AG08396 (cell line): ENCODE measurements at places on chromosomes 5 and 9.
A peak's percentile ranks its signal among the peaks of the same experiment; 100 is the strongest.

GRCh38 chr5:68046445-68046844, 169.1 kb upstream of the PIK3R1 start:
- DNase-seq, result peak; percentile 80

DNA sequence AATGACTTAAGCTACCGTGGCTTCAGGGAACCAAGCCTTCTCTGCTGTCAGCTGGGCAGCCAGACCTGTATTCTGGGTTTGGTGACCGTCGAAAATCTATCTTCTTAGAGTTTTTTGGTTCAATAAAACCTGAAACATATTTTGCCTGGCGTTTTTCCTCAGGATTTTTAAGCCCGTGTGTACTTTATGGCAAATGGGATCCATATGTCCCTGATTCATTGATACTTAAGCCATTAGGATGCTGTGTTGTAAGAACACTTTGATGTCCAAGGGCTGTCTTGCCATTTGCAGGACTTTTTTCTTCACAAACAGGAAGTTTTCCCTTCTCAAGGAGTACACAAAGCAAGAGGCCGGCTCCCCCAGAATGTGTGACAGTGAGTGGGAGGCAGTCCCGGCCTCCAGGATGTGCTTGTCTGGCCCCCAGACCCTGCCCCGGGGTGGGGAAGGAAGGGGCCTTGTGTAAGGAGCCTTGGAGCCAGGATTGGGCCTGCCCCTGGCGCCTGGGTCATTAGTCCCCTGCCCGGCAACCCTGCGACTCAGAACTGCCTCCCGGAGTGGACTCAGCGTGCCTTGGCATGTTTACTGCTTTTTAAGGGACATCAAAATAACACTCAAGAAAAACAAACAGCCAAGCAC, 83.4 kb upstream of the SMIM23 start:
- DNase-seq, result no peak

DNA sequence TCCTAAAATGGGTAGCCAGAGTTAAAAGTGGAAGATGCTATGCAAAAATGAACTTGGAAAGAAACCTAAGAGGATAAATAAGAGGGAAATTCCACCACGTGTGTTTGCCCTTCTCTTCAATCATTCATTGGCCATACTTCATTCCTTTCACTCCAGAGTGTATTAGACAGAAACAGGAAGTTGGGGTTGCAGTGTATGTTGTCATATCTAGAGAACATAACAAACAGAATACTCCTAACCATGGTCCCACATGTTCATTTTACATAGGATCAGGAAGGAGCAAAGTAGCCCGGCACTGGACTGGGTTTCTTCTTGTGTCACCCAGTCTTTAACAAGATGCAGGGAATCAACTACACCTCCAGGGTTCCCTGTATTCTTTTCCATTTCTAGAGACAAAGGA, 7.6 kb upstream of the GPBP1 start:
- DNase-seq, result no peak

- DNase-seq, result peak; percentile 61
Observed at GRCh38 chr9:12923468-12924009, 148.7 kb downstream of the LURAP1L start.

GRCh38 chr5:125634216-125634835, 788.9 kb upstream of the GRAMD2B start:
- DNase-seq, result no peak

DNA sequence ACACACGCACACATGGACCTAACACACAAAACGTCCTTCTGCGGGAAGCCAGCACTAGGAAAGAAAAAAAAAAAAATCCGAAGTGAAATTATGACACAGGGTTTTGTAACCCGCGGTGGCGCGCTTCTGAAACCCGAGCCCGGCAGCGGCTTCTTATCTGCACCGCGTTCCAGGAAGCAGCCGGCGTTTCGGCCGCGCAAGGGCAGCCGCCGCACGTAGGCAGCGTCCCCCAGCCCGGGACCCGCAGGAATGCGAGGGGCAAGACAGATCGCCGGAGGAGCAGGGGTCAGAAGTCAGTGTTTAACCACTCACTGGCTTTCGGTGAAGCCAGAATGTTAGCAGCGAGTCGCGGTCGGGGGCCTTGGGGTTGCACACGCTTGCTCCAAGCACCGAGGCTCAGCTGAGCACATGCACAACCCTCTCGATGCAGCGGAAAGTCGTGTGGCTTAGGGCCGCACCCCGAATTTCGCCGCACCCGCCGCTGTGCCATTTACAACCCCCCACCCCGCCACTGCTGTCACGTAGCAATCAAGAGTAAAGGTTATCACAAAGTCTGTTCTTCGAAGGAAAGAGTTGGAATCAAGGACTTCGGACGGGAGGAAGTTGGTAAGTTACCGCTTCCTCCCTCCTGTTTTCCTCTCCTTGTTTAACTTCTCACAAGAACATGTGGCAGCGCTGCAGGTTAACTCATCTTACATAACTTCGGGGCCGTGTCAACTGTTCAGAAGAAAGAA, 167.9 kb downstream of the AUH start:
- peak; percentile 84 for DNase-seq

GRCh38 chr5:123626051-123626450, 114.1 kb downstream of the CSNK1G3 start:
- no peak for DNase-seq

- no peak for DNase-seq
Observed at GRCh38 chr5:91235271-91235694, 147.8 kb downstream of the ARRDC3 start.

- DNase-seq, result peak; percentile 64
Observed at GRCh38 chr9:125747765-125748445, 732 bp downstream of the PBX3 start.

GRCh38 chr9:16082796-16083195, 530.0 kb downstream of the CCDC171 start:
- no peak for DNase-seq

DNA sequence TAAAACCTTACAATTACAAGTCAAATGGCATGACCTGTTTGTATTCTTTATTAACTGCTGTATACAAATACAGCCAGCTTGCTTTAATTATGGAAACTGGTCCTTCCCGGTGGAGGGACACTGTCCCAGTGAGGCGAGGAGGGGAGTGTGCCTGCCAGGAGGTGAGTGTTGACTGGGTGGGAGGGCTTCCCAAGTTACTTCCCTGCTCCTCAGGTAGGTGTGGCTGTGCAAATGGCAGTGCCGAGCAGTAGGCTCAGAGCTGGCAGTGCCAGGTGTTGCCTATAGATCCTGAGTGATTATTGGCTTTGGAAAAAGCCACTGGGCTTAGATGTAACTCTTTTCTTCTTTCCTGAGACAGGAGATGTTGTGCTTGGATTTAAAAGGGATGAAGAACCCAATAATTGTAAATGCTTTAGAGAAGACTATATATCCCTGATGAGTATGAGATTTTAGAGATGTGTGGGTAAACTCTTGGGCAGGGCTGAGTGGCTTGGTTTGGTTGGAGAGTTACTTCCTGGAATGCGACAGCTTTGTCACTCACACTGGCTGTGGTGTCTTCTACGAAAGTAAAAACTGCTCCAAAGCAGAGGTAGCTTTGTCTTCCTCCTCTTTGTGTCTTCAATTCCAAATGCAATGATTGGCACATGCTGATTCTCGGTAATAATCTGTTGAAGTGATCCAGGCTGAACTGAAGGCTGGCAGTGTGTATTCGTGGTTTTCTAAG, 43.7 kb downstream of the GLRX start:
- no peak for DNase-seq

DNA sequence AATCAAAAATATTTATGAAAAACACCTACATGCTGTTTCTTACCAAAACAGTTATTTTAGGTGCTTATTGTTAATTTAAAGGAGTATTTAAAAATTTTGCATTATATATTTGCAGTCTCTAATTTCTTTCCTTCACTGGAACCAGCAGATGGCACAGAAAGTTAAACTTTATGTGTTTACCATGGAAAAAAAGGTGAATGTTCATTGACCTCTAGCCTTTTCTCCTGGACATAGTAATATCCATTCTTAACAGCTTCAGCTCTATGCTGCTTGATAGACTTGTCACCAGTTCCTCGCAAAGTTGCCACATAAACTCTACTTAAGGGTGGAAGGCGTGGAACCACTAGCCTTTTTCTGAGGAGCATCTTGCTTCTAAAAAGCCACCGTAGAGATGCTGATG, 38.7 kb upstream of the NUDT12 start:
- no peak for DNase-seq

GRCh38 chr9:134698587-134699342, 57.2 kb downstream of the COL5A1 start:
- DNase-seq, result peak; percentile 82

GRCh38 chr5:158769079-158769478, 330.6 kb downstream of the EBF1 start:
- DNase-seq, result no peak

GRCh38 chr9:116572095-116572748, 114.9 kb upstream of the TRIM32 start:
- peak; percentile 90 for DNase-seq

DNA sequence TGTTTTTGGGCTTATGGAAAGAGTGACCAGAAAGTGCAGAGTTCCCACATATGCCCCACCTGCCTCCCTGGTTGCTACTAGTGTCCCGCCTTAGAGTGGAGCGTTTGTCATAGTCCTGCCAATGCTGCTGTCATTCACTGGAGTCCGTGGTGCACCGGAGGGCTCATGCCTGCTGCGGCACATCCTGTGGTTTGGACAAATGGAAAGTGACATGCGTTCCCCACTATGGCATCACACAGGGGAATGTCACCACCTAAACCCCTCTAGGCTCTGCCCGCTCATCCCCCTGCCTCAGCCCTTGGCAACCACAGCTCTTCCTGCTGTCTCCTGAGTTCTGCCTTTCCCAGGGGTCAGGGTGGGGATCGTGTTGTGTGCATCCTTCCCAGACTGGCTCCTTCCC, 29.2 kb downstream of the IRX4 start:
- no peak for DNase-seq

DNA sequence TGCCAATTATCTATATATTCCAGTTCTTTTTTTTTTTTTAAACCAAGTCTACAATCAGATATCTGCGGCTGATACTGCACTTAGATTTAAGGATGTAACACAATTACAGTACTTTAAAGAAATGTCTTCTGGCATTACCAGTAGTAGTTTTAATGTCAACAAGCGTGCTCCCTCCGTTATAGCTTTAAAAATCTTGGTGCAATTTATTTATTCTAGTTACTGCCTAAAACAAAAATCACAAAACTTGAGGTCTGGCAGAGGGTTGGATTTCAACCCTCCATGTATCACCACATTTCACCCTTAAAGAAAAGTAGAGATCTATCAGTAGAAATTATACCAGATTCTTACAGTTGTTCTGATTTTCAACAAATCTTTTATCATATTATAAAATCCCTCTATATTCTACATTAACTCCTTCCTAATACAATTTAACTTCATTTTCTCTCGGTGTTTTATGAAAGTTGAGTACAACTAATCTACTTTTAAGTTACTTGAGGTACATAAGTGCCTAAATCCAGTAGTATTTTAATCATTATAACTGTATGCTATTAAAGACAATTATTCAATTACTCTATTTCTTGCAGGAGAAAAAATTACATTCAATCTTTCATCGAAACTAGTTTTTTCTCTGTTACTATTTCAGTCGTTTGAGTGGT, 2.0 kb upstream of the RICTOR start:
- no peak for DNase-seq

GRCh38 chr5:179120421-179120861, 60.3 kb downstream of the ZNF354C start:
- no peak for DNase-seq

GRCh38 chr9:130319300-130319699, 53.7 kb downstream of the HMCN2 start:
- no peak for DNase-seq

DNA sequence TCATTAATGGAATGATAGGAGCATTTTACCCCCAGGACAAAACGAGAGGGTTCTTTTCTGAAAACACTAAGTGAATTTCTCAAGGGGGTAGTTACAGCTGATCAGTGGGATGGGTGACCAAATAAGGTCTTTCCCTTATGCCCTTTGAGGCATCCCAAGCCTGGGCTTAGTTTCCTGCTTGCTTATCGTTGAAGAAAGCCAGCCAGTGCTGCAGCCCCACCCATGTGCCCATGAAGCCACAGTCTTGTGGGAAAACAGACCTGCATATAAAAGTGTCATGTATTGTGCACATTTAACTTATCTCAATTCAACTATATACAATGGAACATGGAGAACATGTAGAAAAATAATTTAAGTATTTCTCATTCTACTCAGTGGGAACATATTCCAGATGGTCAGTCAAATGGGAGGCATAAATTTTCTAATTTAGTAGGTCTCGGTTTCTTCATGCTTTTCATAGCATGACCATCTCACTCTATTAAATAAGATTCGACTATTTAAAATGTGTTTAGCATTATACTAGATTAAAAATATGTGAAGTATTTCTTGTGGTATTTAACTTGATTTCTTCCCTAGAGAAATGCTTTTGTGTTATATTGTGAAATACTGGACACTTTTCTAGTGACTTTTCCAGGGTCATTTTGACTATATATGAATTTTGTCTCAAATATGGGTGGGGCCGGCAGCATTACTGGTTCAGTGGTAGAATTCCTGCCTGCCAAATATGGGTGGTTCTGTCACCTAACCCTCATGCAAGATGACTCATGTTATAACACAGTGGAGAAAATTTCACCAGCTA, 189.7 kb upstream of the SGCD start:
- DNase-seq, result no peak

- DNase-seq, result no peak
Observed at GRCh38 chr9:69118656-69119055, 55.4 kb upstream of the TJP2 start.

DNA sequence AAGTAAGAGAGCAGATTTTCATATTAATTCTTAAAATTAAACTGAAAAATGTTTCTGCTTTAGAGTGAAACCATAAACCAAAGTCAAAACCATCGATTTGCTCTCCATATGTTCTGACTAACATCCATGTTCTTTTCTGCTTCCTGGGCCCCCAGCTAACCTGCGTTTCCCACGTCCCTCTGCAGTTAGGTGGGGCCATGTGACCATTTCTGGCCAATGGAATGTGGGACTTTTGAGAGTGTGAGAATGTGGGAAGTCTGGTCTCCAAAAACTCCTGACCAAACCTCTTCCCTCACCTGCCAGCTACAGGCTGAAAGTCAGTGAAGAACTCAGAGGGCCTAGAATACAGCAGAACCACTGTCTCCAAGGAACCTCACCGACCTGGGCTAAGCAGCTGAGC, 44.9 kb downstream of the ANKH start:
- DNase-seq, result no peak
